Kidney glomerular epithelial cell (primary cell): ENCODE measurements at places on chromosomes 13 and 19.

- DNase-seq: peak; percentile 52
Observed at GRCh38 chr19:12788682-12789097, 2.6 kb upstream of the JUNB start.

DNA sequence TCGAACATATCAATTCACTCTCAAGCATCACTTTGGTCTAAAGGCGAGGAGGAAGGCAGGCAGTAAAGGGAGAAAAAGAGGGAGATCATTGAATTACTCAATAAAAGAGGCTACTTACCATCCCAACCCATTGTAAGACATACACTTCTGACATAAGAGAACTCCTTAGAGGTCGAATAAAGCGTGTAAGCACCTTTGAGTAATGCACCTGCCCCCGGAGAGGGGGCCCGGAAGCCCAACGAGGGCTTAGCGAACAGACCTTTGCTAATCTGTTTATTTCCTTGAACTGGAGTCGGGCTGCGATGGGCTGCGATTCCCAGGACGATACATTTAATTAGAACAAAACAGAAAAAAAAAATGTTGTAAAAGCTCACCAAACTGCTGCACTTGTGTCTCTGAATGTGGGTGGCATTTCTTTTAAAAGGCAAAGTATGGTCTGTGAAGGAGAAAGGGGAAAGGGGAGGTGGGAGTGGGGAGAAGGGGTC, 3.0 kb downstream of the ZC3H4 start:
- no peak for DNase-seq

- DNase-seq: no peak
Observed at GRCh38 chr19:10420444-10421239, at the start of gene PDE4A. Gene PDE4A, plus strand, starts transcription at chr19:10420538. Its CDS starts 227 bp downstream, at chr19:10420765.

GRCh38 chr13:102212729-102213128, 189.1 kb downstream of the FGF14 start:
- no peak for DNase-seq

DNA sequence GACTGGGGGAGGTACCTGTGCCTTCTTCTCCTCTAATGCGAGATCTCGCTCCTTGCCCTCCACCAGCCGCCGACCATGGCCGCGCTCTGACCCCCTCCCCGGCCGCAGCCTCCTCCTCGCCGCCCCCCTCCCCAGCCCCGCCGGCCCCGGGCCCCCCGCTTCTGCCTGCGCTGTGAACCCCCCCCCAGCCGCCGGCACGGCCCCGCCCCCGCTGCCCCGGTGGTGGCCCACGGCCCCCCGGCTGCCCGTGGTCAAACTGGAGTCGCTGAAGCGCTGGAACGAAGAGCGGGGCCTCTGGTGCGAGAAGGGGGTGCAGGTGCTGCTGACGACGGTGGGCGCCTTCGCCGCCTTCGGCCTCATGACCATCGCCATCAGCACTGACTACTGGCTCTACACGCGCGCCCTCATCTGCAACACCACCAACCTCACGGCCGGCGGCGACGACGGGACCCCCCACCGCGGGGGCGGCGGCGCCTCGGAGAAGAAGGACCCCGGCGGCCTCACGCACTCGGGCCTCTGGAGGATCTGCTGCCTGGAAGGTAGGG, at the start of gene CACNG8:
CACNG8 (plus strand) TSS at position 51 of the 545 bp plus-strand sequence.
- DNase-seq: no peak

DNA sequence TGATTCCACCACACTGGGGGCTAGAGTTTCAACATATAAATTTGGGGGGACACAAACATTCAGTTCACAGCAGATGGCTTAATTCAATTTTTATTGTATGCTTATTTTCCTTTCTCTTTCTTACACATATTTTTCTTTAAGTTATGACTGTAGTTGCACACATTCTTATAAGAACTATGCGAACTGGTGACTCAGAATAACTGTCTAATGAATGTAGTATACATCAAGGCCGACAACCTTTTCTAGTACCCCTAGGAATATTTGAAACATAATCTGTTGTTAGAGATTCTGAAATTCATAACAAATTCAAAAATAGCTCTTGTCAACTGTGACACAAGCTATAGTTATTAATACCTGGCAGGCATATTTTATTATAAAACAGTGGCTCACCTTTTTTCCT, 695.6 kb downstream of the PCDH9 start:
- DNase-seq: no peak

DNA sequence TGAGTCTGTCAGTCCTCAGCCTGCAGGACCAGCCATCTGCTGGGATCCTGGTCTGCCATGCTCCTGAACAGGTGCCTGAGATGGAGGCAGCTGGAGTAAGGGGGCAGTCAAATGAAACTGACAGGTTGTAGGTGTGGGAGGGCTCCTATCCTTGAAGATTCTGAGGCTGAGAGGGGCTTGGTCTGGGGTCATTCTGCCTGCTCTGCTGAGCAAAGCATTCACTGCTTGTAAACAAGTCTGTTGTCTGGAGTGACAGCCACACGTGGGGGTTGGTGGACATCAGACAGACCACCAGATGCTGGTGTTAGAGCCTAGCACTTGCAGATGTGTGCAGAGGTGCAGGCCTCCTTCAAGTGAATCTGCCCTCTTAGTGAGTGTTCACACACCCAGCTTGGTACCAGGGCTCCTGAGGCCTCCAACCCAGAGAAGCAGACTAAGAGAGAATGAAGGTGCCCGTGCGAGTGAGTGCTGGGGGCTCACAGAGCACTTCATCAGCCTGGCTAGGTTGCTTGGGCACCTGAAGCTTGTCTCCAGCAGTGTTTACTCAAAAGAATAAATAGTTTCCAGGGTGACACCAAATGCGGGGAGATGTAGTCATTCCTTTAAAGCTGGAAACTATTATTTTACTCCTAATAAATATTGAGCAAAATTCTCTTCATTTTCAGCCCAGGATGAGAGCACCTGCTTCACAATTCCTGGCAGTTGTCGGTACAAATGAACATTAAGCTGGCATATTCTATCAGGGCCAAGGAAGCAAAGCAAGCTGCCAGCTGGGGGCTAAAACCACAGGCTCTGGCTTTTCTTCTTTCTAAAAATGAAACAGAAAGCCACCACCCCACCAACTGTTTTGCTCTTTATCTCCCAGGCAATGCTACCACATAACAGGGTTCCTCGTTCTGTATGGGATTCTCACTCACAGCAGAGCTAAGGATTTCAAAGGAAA, 82.3 kb downstream of the RNASEH2B start:
- DNase-seq: no peak

- no peak for DNase-seq
Observed at GRCh38 chr19:29484876-29485275, 40.9 kb upstream of the VSTM2B start.

DNA sequence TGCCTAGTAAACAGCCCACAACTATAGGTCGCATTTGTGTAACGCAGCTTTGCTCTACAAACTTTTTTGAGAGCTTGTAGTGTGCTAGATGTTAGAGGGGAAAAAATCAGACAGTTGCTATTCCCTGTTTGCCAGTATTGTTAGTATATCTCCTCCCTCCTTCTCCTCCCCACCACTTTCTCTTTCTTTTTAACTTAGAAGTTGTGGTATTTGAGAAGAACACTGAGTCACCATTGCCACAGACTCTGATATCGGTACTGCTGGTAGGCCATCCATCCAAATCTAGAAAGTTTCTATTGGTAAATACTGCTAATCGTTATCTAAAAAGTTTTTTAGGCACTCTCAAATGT, 666 bp downstream of the POMP start:
- DNase-seq: no peak

DNA sequence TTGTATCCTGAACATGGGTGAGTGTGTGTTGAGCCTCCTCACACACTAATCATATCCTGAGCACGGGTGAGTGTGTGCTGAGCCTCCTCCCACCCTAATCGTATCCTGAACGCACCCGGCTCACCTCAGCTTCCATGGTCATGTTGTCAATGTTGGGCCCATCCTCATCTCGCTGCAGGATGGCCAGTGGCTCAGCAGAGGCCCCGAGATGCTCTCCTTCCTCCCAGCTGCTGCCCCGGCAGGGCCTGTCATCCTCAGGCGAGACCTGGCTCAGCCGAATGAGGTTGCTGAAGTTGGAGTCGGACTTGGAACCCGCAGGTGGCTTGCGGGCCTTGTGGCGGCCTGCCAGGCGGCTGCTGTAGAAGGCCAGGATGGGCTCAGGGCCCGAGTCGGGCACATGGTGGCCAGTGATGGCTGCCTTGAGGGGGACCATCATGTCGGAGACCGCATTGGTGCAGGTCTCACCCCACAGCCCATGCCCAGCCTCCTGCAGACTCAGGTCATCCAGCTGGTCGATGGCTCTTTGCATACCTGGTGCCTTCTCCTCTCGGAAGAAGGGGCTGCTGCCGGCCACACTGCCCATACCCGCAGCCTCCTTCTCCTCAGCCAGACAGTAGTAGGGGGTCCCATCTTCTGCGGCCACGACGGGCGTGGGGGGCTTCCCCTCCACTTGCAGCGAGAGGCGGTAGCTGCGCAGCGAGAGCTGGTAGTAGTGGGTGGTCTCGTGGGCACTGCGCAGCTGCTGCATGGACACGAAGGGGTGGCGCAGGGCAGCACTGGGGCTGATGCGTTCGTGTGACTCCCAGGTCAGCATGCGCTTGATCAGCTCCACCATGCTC, 9.6 kb downstream of the HIPK4 start:
- no peak for DNase-seq

DNA sequence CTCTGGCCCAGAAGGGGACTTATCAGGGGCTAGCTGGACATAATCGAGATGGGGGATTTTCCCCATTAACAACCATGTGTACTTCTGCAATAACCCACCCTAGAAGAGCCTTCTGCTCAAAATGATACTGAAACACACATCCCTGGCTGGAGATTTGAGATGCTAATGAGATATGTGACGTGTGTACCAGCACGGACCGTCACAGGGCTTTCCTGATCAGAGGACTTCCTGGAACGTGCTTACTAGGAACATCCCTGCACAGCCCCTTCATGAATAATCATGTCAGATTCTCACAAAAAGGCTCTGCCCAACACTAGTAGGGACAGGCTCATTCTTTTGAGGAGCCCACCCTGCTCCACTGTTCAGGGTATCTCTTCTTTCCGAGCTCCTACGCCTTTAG, 6.5 kb upstream of the ERVV-1 start:
- DNase-seq: no peak

- no peak for DNase-seq
Observed at GRCh38 chr19:3113100-3114017, 19.2 kb downstream of the GNA11 start.

DNA sequence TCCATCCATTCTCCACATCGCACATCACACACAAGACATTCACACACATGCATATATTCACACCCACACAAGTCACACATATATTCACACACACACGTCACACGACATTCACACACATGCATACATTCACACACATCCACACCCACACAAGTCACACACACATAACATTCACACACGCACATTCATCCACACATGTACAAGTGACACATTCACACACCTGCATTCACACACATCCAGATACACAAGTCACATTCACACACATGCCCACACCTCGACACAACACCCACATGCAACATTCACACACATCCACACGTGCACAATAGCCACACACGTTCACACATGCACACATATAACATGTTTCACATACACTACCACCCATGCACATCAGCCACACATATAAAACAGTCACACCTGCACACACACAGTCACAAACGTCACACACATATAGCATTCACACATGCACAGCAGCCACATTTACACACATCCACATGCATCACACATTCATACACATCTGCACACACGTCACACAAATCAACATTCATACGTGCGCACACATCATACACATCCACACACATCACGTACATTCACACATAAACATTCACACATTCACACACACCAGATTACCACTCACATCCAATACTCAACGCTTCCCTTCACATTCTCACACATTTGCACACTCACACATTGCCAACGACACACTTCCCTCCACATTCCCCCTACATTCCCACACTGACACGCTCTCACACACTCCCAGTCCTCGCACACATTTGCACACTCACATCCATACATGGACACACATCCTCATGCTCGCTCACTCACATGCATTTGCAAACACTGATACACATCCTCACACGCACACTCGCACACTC, 41.0 kb downstream of the ANKRD10 start:
- no peak for DNase-seq

DNA sequence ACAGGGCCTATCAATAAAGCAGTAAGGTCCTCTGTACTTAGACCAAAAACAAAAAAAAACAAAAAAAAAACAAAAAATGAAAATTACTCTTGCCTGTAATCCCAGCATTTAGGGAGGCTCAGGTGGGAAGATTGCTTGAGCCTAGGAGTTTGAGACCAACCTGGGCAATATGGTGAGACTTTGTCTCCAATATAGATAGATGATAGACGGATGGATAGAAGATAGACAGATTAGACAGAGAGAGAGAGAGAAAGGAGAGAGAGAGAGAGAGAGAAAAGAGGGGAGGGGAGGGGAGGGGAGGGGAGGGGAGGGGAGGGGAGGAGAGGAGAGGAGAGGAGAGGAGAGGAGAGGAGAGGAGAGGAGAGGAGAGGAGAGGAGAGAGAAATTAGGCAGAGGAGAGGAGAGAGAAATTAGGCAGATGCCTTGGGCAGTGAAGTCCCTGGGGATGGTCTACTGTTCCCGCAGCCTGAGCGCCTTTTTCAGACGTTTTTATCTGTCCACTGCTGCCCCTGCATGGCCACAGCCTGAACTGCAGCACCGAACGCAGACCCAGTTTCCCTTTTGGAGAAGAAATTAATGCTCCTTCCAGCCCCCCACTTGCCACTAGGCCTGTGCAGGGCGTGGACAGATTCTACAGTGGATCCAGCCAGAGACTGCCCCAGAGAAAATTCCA, 9.8 kb upstream of the ZNF627 start:
- peak; percentile 55 for DNase-seq

GRCh38 chr19:35144600-35145436, 1.8 kb downstream of the FXYD7 start:
- peak; percentile 86 for DNase-seq

- no peak for DNase-seq
Observed at GRCh38 chr19:51101171-51101865, 6.9 kb downstream of the CTU1 start.

GRCh38 chr13:46756977-46757376, 40.0 kb downstream of the ESD start:
- no peak for DNase-seq

- DNase-seq: peak; percentile 74
Observed at GRCh38 chr13:37701972-37702371, 103.4 kb upstream of the POSTN start.

GRCh38 chr13:61734683-61735082, 319.0 kb upstream of the PCDH20 start:
- DNase-seq: no peak

DNA sequence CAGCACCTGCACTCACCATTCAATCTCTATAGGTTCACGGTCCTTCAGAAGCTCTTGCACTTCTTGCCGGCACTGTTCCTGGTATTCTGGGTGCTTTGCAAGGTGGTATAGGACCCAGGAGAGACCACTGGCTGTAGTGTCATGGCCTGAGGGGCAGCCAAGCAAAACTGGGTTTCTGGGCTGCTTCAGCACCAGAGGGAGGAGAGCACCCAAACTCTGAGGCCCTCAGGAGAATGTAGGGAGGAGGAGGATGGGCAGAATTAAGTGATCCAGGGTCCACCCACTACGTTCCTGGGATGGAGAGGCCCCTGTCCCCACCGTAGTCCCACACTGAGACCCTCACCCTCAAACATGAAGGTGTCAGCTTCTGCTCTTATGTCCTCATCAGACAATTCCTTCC, 12.3 kb downstream of the CYP4F11 start:
- no peak for DNase-seq
